Stimulated activated CD8-positive, alpha-beta memory T cell treated with anti-CD3 and anti-CD28 coated beads, Interleukin-7, amount 100 ng/mL, for 48 hours (primary cell): ENCODE measurements at places on chromosomes 6 and 20.

DNA sequence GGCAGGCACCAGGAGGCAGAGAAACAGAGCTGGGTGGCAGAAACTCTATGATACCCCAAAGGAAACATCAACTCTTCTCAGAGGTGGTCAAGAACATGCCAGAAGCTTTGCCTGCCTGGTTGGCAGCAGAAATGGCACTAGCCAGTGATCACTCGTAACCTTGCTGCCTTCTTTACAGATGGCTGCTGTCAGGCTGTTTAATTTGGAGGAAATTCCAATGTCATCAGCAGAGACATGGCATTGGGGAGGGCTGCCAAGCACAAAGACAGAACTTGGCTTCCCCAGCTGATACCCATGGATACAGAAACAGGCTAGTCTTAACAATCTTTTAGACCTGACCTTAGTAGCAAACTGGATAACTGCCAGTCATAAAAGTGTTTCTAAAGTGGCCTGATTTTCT, 153.6 kb downstream of the GMPR start:
- DNase-seq = no peak

DNA sequence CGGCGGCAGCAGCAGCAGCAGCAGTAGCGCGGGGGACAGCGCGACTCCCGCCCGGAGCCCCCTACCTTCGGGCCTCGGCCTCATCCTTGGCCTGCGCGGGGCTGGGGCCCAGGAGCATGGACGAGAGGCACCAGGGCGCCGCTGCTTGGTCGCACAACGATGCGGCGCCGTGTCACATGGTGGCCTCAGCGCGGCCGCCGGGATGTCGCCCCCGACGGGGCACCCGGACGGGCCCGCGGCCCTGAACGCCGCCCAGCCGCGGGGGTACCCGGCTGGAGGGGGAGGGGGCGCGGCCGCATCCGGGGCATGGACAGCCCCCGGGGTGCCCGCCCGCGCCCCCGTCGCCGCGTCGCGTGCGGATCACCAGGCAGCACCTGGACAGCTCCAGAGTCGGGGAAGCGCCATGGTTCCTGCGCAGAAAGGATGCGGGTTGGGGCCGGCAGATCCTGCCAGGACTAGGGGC, 57.1 kb downstream of the CDH22 start:
- DNase-seq = no peak

DNA sequence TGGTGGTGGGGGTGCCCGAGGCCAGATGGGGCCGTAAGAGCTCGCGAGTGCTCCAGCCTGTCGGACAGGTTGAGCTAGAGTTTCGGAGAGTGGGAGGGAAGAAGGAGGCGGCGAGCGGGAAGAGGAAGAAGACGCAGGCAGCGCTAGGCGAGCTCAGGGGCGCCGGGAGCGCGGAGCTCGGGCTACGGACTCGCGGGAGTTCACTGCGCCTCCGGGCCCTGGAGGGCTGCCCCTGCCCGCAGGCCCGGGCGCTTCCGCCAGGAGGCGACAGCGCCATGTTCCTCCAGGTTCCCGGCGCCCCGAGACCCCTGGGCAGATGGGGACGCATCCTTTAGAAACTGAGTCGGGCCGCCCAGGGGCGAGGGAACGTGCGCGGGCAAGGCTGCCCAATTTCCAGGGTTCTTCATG, 984 bp downstream of the TFAP2C start:
- no peak for DNase-seq

GRCh38 chr20:37316116-37316774, 26.8 kb downstream of the MANBAL start:
- DNase-seq = no peak

DNA sequence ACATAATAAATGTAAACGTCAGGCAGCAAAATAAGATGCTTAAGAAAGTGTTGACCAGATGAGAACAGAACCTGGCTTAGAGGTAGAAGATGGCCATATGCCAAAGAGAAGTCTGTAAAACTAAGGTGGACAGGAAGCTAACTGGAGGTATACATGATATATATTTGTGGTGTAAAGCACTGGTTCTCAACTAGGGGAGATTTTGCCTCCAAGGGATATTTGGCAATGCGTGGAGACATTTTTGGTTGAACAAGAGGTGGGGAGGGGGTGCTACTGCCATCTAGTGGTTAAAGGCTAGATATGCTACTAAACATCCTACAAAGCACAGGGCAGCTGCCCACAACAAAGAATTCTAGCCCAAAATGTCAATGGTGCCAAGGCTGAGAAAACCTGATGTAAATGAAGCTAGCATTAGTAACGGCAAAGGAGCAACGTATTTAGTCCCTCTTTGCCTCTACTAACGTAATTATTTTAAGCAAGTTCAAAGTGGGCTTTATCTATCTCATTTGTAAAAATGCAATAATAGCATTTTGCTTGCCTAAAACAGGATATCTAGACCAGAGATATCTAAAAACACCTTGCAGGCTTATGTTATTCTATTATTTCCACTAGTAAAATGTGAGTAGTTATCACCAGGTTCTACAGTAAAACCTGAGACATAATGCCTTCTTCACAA, 182.6 kb downstream of the RNGTT start:
- DNase-seq = no peak

DNA sequence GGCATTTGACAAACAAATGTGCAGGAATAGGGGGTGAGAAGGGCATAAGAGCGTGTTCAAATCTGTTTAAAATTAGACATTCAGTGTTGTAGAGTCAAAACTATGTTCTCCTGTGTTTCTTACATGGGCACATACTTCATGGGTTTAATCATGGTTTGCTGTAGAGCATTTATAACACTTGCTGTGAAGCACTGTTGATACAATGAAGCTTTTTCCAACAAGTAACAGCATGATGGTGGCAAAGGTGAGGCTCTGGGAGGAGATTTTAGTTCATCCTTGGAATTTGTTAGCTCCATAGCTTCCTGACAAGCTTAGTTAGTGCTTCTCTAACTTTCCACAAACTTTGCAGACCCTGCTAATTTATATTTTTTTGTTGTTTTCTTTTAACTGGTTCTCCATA, 900.7 kb downstream of the TFAP2A start:
- DNase-seq = no peak

DNA sequence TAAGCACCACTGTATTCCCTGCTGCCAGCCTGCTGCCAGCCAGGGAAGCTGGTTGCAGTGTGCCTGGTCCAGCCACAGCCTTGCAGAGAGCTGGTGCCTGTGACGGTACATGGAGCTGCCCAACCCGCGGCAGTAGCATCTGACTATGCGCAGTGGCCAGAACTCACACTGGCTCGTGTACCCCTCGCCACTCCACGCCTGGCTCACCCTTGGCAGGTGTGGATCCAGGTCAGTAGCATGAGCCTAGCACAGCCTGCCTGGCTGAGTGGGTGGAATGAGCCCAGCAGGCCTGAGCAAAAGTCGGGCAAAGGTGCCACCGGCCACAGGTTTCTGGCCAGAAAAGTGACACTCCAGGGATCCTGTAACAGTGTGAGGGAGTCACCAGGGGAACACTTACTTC, 361.7 kb upstream of the MAP3K7 start:
- no peak for DNase-seq

- DNase-seq = no peak
Observed at GRCh38 chr6:39876111-39876510, 58.2 kb downstream of the MOCS1 start.

DNA sequence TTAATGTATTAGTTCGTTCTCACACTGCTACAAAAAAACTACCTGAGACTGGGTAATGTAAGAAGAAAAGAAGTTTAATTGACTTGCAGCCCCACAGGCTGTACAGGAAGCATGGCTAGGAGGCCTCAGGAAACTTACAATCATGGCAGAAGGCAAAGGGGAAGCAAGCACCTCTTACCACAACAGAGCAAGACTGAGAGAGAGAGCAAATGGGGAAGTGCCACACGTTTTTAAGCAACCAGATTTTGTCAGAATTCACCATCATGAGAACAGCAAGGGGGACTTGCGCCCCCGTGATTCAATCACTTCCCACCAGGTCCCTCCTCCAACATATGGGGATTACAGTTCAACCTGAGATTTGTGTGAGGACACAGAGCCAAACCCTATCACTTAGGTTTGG, 70.8 kb upstream of the SRSF6 start:
- DNase-seq = no peak

- no peak for DNase-seq
Observed at GRCh38 chr6:167832497-167833395, 6.0 kb downstream of the AFDN start.

DNA sequence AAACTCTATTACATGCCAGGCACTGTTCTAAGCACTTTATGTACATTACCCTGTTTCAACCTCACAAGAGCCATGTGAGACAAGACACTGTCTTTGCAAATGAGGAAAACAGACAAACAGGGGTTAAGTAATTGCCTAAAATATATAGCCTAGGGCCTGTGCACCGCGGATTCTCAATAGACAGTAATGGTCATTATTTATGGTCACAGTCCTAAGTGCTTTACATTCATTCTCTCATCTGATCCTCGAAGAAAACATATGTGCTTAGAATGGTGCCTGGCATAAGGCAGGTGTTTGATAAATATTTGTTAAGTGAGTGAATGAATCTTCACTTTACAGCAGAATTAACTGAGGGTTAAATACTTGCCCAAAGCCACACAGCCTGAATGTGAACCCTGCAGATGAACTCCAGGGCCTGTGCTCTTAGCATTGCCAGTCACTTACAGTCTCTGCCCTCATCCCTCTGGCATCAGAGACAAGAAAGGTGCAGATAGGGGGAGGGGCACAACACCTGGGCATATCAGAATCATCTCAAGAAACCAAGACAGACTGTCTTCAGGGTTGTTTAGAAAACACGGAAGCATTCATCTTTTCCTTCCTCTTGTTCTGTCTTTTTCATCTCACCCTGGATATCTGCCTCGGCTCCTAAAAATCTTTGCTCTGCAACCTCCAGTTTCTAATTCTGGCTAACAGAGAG, 92.8 kb upstream of the SASH1 start:
- DNase-seq = no peak

GRCh38 chr20:6122873-6123648, at the start of gene FERMT1:
TSS of gene FERMT1 (minus strand) at chr20:6123030. CDS start at chr20:6119554, 3,476 bp downstream.
- peak; percentile 32 for DNase-seq

DNA sequence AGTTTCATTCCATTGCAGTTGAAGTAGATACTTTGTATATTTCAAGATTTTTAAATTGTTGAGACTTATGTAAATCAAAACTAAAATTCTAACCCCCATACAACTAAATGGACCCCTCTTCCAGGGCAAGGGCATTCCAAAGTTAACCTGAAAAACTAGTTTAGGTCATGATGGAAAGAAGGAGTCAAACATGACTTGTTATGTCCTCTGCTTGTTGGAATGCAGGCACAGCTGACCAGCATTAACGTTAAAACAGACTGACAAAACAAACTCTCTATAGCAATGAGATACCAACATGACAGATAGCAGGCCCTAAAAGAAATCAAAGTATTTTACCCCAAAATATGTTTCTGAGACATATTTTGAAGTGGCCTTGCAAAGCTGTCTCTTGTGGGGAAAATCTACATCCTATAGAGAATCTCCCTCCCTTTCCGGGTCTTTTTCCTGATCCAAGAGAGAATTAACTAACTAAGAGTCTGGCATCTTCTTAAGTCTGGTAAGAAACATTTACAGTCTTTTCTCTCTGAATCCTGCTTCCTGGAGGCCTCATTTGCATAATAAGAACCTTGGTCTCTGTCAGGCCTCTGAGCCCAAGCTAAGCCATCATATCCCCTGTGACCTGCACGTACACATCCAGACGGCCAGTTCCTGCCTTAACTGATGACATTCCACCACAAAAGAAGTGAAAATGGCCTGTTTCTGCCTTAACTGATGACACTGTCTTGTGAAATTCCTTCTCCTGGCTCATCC, 124.3 kb upstream of the ATXN1 start:
- no peak for DNase-seq
